NCI-H510A treated with DMSO at 0.1 percent for 48 hours (cell line): ENCODE measurements at places on chromosomes 13 and 19.

- no peak for DNase-seq
Observed at GRCh38 chr19:11390933-11391680, 7.0 kb upstream of the EPOR start.

DNA sequence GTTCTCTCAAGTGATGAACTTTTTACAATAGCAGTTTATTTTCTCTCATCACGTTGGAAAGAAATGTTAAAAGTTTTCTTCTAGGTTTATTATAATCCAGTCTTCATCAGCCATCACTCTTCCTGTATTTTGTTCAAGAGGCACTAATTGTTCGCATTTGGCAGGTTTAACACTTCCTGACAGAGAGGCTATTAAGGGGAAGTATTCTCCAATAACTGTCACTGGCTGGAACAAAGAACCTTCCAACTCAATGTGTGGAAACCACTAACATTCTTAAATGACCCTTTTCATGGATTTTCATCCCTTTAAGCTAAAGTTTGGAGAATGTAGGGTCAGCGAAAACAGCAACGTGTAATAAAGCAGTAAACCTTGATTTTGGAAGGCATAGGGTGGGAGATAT, 145.1 kb downstream of the PCCA start:
- no peak for DNase-seq

DNA sequence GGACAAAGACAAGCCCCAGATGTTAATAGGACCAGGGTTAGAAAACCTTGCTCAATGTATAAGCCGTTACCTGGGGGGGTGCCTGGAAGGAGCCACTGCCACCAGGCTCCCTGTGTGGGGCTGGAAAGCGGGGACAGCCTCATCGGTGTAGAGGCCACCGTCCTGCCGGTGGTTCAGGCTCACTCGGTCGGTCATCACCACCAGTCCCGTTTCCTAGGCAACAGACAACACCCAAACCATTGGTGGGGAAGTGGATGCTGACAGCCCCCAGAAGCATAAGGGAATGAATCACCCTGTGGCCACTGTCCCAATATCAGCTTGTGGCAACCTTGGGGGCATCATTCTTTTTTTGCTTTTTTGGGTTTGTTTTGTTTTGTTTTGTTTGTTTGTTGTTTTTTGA, 55.8 kb downstream of the CPAMD8 start:
- DNase-seq, result no peak

DNA sequence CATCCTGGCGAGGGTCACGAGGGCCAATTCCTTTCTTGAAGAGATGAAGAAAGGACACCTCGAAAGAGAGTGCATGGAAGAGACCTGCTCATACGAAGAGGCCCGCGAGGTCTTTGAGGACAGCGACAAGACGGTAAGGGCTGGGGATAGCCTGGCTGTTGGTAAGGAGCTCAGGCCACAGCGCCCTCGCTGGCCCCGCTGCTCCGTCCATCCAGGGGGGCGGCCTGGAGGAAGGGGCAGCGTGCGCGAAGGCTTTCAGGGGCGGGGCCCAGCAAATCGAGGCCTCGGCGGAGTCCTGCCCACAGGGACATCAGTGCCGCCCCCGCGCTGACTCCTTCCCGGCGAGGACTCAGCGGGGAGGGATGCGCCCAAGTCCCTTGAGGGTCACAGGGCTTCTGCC, 6.9 kb downstream of the F10 start:
- no peak for DNase-seq

DNA sequence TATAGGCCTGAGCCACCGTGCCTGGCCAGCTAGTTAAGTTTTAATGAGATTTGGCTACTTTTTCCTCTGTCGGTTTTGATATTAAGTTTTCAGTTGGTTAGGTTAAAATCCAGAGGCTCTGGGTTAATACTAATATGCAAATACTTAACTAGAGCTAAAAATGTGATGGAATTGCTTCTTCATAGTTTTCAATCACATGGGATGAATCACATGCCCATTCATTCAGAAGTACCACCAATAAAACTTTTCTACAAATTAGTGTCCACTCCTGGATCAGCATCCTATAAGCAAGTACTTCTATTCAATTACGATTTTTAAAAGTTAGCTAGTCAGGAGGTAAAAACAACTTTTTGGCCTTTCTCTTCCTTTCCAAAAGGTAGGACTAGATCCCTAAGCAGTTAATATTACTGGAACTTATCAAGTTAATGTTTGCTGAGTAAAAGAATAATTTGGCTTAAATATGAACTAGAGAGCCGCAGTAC, 4.3 kb downstream of the SLC25A30 start:
- DNase-seq, result no peak

- DNase-seq, result peak; percentile 32
Observed at GRCh38 chr13:50244713-50245574, 229.7 kb downstream of the KCNRG start.

- no peak for DNase-seq
Observed at GRCh38 chr13:32073180-32073864, 41.7 kb downstream of the FRY start.

DNA sequence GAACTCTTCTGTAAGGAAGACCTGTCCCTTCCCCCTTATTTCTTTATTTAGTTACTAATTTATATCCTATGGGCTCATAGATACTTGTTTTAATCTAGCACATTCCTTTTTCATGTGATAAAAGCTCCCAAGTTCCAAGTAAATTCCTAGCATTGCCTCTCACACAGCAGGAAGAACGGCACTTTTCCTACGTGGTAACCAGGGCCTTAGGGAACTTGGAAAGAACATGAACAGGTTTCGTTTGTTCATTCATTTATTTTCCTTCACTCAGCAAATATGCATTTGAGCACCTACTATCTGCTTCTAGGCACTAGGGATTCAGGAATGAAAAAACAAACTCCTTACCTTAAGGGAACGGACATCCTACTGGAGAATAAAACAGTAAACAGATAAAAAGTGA, 125.1 kb downstream of the SIPA1L3 start:
- no peak for DNase-seq

DNA sequence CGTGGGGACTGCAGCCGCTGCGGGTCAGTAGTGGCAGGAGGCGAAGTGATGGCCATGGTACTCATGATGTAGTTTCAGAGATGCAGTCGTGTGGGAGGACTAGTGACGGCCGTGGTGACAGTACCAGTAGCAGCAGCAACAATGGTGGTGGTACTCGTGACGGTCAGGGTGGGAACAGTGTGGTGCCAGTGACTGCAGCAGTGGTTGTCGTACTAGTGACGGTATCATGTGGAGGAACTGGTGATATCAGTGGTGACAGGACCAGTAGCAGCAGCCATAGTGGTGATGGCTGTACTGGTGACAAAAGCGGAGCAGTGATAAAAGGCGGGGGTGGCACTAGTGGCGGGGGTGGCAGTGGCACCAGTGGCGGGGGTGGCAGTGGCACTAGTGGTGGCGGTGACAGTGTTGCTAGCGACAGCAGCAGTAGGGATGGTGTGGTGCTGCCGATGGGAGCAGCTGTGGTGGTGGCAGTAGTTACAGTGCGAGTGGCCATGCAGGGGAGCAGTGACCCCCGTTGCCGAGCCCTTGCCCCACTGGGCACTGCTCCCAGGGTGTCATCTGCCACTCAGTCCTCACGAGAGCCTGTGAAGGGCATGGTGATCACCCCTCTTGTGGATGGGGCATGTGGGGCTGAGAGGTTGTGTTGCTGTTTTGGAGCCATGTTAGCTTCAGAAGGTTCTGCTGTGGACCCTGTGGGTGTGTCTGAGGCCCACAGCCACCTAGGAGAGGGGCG, 22.7 kb downstream of the ADPRHL1 start:
- no peak for DNase-seq

GRCh38 chr19:14764401-14764800, 14.0 kb downstream of the ADGRE2 start:
- DNase-seq, result no peak

DNA sequence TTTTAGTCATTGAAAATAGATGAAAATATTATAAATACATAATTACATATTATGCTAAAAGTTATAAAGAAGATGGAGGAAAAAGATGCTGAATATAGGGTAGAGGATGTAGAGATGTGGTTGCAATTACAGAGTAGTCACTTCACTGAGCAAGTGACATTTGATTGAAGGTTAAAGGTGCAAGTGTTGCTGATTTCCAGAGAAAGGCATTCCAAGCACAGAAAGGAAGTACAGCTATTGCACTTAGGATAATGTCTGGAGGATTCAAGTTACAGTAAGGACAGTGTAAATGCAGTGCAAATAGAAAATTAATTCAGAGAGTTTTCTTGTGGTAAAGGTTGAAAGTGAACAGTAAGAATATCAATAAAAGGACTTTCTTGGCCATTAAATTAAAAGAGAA, 1721.8 kb downstream of the PCDH9 start:
- no peak for DNase-seq

DNA sequence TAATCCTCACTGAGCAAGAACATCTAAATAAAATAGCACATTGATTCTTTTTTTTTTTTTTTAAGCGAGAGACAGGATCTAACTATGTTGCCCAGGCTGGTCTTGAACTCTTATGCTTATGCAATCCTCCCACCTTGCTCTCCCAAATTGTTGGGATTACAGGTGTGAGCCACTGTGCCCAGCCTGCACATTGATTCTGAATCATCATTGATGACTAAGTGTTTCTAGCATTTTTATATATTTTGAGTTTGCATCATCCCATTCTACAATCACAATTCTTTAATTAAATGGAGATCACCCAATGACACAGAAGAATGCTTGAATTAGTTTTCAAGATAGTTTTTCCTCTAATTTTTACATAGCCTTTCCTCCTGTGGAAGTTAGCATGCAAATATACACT, 354.1 kb downstream of the KLF5 start:
- no peak for DNase-seq

- no peak for DNase-seq
Observed at GRCh38 chr13:25727810-25728209, 324.0 kb downstream of the SHISA2 start.

- no peak for DNase-seq
Observed at GRCh38 chr13:50129706-50130122, 114.5 kb downstream of the KCNRG start.

GRCh38 chr13:66780814-66781213, 449.3 kb downstream of the PCDH9 start:
- no peak for DNase-seq

GRCh38 chr13:96925916-96926628, 68.2 kb downstream of the OXGR1 start:
- DNase-seq, result peak; percentile 41

DNA sequence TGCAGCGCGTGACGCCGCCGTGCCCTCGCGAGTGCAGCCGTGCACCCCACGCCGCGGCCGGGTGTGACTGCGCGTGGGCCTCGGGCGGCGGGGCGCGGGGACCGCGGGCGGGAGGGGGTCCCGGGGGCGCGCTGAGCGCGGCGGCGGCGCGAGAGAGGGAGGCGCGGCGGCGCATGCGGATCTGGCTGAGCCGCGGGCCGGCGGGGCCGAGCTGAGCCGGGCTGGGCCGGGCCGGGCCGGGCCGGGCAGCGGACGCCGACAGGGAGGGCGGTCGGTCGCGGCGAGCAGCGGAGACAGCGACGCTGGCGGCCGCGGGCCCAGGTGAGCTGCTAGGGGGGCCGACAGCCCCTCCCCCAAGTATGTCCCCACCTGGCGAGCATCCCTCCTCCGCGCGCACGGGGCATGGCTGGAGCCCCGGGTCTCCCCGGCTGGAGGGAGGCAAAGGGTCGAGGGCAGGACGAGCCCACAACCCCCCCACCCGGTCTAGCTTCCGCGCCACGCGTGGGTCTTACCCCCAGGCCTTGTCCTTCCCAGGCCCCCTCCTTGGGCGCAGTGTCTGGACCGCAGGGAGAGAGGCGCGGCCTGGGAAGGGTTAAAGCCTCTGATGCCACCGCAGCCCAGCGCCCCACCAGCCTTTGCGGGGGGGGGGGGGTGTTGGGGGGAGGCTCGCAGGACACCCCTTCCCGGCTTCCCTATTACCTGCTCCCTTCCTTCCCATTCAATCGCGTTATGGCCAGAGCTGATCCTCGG, at the start of gene SPTBN4:
Gene SPTBN4 (plus strand): TSS at position 17 of the 750 bp plus-strand sequence. CDS start 5,621 bp downstream, outside the sequence.
- DNase-seq, result no peak

GRCh38 chr19:6801485-6802086, 29.1 kb downstream of the VAV1 start:
- no peak for DNase-seq

DNA sequence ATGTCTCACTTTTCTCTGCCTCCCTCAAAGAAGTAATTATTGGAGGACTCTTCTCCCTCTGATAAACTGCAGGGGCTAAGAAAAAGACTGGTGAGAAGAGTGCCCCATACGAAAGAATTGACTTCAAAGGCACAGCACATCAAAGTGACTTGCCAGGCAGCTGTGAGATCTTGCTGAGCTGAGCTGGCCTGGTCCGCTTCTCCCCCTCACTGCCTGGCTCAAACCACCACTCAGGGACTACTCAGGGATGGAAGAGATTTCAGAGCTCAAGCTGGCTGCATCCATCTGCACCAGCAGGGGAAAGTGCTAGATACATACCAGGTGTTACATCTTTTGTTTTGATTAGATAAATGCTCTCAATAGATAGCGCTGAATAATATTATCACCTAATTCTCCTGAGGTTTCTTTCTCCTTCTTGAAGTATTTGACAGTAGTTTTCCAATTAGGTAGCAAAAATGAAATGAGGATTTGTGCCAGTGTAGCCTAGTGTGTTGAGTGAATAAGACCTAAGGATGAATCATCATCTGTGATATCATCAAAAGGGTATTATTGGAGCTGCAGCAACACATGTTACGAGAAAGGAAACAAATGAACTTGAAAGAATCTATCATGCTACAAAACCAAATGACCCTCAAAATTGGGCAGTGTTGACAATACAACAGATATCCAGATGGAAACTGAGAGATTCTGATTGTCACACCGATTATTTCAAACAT, 379.8 kb downstream of the TBC1D4 start:
- DNase-seq, result no peak

- DNase-seq, result no peak
Observed at GRCh38 chr19:51131780-51132680, 7.3 kb downstream of the SIGLEC9 start.

DNA sequence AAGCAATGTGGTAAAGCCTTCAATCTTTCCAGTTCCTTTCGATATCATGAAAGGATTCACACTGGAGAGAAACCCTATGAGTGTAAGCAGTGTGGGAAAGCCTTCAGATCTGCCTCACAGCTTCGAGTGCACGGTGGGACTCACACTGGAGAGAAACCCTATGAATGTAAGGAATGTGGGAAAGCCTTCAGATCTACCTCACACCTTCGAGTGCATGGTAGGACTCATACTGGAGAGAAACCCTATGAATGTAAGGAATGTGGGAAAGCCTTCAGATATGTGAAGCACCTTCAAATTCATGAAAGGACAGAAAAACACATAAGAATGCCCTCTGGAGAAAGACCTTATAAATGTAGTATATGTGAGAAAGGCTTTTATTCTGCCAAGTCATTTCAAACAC, 15.6 kb upstream of the ZNF763 start:
- DNase-seq, result no peak
